Activated T-cell treated with anti-CD3 and anti-CD28 coated beads, Interleukin-2, amount 50 U/mL, for 72 hours (primary cell): ENCODE measurements at places on chromosomes 12 and 14.

GRCh38 chr14:88210426-88210825 lies 112.6 kb downstream of the KCNK10 start:
- no peak for DNase-seq

DNA sequence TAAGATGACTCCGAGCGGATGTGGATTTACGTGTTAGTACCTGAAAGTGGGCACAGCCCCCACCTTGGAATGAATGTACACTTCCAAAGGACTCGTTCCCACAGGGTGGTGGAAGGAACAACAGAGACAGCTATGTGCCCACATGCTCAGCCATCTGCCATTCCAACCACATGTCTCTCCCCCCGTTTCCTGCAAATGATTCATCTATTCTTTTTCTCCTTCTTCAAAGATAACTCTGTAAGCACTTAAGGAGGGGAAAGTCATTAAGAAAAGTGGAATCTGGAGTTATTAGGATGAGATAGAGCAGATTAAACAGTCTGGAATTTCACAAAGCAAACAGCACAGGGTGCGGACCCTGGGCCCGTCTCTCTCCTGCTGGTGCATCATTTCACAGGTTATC lies 18.5 kb upstream of the DUSP6 start:
- DNase-seq: no peak

- DNase-seq: no peak
These were observed 15.3 kb downstream of the VPS37B start for GRCh38 chr12:122880668-122881067.

DNA sequence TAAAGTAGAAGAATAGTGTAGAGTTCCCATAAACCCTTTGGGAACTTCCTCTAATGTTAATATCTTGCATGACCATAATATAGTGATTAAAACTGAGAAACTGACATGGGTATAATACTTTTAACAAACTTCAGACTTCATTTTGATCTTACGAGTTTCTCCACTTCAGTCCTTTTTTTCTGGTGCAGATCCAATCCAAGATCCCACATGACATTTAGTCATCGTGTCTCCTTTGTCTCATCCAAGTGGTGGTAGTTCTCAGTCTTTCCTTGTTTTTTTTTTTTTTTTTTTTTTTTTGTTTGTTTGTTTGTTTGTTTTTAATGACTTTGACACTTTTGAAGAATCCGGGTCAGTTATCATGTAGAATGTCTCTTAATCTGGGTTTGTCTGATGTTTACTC lies 179.2 kb downstream of the CACNA1C start:
- DNase-seq: no peak

DNA sequence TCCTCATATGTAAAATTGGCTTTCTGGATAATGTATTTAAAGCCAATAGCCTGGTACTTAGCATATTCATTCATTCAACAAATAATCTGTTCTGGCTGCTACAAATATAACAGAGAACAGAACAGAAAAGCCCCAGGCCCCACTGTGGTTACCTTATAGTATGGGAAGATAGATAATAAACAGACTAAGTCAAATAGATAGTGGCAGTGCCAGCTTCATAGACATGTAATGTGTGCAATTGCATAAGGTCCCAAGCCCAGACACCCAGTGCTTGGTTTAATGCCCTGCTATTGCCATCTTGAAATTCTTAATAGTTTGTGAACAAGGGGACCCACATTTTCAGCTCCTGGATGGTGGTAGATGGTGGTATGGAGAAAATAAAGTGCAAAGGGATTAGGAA lies 320.2 kb upstream of the USP15 start:
- no peak for DNase-seq

DNA sequence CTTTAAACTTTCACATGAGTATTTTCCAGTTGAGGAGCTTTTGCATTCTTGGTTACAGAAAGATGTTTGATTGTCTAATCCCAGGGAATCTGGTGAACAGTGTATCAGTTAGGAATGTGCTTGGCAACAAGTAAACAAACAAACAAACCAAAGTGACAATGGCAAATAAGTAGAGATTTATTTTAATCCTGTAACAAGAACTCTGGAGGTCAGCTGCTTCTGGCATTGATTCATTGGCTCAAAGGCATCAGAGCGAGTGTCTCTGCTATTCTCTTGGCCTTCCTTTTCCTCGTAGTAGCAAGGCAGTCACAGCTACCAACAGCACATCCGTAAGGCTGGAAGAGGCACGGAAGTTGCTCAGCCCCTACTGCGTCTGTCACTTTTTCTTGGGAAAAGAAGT lies 37.2 kb downstream of the CRADD start:
- no peak for DNase-seq

DNA sequence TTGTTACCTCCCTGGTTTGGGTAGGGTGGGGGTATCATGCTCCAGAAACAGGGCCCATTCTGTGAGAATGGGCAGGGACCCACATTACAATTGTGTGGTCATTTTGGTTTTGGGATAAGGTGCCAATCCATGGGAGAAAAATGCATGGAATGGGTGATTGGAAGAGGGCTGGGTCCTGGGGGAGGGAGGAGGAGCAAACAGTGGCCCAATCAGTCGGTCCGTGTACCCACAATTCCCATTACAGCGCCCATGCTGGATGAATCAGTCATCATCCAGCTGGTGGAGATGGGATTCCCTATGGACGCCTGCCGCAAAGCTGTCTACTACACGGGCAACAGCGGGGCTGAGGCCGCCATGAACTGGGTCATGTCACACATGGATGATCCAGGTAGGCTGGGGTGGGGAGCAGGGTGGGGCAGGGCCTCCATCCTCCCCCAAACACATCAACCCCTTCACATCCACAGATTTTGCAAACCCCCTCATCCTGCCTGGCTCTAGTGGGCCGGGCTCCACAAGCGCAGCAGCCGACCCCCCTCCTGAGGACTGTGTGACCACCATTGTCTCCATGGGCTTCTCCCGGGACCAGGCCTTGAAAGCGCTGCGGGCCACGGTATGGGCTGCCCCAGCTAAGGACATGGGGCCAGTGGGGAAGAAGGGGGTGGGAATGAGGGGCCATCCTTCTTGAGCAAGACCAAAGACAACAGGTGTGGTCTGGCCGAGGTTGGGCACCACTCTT lies 3.6 kb upstream of the TPI1 start:
- no peak for DNase-seq

GRCh38 chr12:1093166-1093751 lies 102.2 kb downstream of the ERC1 start:
- peak; percentile 20 for DNase-seq

- DNase-seq: no peak
These were observed 225.6 kb downstream of the DUSP6 start for GRCh38 chr12:89126712-89127111.

DNA sequence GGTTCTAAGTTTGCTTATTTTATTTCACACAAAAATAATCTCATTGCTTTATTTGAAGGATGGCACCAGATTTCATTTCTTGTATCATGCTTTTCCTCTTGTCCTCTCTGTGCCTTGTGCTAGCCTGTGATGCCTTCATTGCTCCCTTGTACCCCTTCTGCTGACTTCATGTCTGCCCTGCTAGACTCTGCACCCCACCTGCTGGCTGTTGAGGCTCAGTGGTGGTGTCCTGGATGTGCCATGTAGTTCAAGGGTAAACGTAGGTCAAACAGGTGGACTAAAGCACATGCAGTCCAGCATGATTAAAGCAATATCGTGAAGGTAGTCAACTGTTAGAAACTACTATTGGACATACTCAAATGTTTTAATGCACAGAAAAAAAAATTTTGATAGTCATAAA lies 21.6 kb downstream of the MRPS35 start:
- DNase-seq: no peak

DNA sequence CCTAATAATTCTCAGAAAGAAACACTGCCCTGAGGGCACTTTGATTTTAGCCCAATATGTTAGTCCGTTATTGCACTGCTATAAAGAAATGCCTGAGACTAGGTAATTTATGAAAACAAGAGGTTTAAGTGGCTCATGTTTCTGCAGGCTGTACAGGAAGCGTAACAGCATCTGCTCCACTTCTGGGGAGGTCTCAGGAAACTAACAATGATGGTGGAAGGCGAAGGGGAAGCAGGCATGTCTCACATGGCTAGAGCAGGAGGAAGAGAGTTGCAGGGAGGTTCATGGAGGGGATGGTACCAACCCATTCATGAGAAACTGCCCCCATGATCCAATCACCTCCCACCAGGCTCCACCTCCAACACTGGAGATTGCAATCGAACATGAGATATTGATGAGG lies 49.4 kb upstream of the RERG start:
- no peak for DNase-seq

DNA sequence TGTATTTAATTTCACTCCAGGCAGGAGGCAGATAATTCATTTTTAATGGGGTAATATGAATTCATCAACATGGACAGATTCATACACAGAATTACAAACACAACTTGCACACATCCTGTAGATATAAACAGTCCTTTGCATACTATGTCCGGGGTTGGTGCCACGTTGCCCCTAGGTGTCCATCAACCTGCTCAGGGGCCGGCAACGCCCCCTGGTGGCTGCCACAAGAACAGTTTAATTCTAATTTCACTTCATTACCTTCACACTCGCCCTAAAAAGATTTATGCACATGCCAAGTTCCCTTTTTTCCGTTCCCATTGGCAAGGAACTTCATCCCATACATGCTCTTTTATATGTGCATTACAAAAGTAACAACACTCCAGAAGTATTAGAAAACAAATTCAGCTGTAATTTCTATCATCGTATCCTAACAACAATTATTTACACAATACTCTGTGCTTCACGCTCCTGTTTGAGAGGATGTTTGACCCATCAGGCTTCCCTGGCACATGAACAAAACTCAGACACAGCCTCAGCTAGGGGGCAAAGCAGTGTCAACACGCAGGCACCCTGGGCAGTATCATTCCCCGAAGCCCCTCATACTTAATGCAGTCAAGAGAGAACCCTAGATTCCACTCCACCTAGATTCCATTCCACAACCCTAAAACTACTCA lies 15.5 kb downstream of the MANSC1 start:
- DNase-seq: peak; percentile 77

DNA sequence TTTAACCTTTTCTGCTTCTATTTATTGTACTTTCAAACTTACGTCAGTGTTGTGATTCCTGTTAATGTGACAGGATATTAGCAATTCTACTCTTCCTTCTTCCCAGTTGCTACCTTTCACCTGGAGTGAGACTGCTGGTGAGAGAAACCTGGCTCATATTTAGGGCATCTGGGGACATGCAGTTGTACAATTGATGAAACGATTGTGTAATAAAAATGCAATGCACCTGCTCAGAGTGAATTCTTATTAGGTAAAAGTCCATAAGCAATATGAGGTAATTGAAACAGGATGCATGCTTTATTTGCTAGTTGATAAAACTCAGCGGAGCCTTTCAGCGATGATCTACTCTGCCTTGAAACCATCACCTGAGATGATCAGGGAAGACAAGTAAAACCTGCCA lies 116.1 kb upstream of the FBXO33 start:
- no peak for DNase-seq

GRCh38 chr12:5522432-5523335 lies 90.8 kb downstream of the NTF3 start:
- DNase-seq: no peak

- no peak for DNase-seq
These were observed 567.2 kb downstream of the SNAPC1 start for GRCh38 chr14:62329427-62329826.

GRCh38 chr14:59020382-59020781 lies 168.1 kb upstream of the DAAM1 start:
- DNase-seq: no peak

DNA sequence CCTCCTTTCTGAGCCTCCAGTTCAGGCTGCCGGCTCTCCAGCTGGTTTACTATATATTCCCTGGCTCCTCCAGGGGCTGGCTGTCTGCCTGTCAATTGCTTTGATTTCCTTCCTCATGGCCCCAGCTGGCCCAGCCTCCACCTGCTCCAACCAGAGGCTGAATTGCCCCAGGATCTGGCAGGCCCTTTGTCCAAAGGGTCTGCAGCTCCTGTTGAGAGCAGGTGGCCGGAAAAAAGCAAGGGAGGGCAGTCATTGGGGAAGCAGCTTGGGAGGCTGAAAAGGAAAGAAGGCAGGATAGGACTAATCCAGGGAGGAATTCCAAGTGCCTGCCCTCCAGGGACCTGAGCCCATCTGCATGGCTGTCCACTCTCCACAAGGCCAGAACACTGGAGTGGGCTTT lies 25.3 kb downstream of the PAH start:
- no peak for DNase-seq

DNA sequence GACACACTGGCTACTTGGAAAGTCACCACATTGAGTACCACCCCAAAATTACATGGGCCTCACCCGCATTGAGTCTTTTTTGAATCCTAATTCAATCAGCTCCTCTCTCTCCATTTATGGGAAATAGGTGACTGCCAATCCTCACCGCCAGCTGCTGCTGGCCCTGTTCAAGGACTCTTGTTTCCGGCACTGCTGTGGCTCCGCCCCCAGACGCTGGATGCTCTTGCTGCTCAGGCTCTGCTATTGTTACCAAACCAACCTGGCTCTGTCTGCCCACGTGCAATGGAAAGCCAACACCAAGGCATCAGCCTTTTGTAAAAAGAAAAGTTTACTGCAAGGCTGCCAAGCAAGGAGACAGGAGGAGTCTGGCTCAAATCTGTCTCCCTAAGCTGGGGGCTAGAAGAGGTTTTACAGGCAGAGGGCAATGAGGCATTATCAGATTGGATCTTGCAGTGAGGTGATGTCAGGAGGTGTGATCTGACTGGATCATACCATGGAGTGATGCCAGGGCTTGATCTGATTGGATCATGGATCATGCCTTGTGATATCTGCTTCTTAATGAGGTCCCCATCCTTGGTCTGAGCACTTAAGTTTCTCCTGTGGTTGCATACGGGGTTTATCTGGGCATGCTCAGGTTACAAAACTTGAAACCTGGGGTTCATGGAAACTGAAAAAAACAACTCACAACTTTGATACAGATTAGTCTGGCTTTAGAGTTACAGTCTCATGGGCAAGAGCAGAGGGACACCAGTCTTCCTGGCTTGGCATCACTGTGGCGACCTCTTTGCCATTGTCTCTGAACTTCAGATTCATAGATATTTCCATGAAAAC lies 117.1 kb upstream of the SLC35F4 start:
- DNase-seq: no peak

- no peak for DNase-seq
These were observed 340.2 kb upstream of the NOVA1 start for GRCh38 chr14:26938054-26938453.

- DNase-seq: no peak
These were observed 152.6 kb downstream of the PRKCH start for GRCh38 chr14:61474015-61474414.

DNA sequence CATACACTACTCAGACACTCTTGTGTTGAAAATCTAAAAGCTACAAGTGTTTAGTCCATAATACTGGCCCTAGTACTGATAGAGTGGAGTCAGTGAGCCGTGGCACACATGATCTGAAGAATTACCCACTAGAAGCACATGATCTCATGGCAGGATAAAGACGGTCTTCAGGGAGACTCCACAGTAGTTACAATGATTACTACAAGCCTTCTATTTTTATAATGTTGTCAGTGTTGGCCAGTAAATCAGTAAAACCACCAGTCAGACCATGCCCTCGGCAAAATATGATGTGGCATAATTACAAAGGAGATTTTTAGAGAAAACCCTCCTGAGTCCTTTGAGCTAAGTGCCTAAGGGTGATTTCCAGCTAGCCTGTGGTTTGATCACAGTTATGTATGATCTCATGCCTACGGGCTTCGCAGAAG lies 114.9 kb downstream of the PDZRN4 start:
- no peak for DNase-seq

GRCh38 chr12:90235642-90236041 lies 527.0 kb upstream of the ATP2B1 start:
- DNase-seq: no peak

- no peak for DNase-seq
These were observed 19.3 kb upstream of the KRT80 start for GRCh38 chr12:52210925-52211650.

- no peak for DNase-seq
These were observed 75.8 kb downstream of the GLT1D1 start for GRCh38 chr12:128929057-128929456.
